ENCODE measurements at places on chromosomes 2 and 18. TPM values are rescaled to one million over a fixed set of nuclear protein-coding genes. Genes with fewer than 3 reads are reported as not detected.

Gene PSMA8
- 1.3 TPM for total RNA-seq

Gene B3GNT7
- total RNA-seq, result not detected

DNA sequence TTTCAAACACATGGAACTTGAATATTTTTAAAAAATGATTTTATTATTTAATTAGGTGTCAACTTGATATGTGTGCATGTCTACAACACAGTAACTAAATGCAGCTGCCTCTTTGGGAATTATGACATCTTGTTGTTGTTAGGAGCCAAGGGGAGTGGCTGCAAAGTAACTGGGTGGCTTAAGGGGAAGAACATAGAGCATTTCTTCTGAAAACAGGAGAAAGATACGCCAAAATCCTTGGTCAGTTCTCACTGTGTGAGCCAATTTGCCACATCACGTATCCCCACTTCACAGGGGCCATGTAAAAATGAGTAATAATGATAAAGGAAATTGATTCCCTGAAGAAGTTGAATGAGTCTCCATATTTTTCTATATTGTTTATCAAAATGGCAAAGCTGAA is 309.8 kb upstream of the COL3A1 start:
- no peak overlapping the region for H3K27ac ChIP-seq
- H3K4me3 ChIP-seq, result no peak overlapping the region
- H3K27me3 ChIP-seq, result no peaks in the 10 kb centered on the region
- DNase-seq, result no peak
- no peaks in the 10 kb centered on the region for H3K36me3 ChIP-seq

DNA sequence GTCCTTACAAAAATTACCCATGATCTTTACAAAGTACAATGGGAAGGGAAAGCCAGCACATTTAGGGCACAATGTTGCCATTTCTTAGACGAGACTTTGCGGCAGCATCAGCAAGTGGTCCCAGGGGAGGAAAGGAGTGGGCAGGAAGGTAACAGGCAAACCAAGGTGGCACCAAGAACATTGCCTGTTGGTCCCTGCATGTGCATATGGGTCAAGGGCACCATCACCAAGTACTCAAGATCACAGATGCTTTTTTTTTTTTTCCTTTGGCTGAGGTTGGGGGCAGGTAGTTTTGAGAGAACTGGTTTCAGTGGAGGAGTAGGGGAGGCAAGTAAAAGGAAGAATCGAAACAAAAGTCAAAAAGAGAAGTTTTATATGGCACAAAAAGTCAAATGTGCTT is 752 bp upstream of the CYTIP start:
- peak; percentile 68 for DNase-seq
- H3K4me1 ChIP-seq, result peaks cover 40% of the 10 kb centered on the region

GRCh38 chr18:57630754-57631595 is 9.3 kb upstream of the NARS1 start:
- H3K27me3 ChIP-seq, result no peaks in the 10 kb centered on the region
- H3K27ac ChIP-seq, result peak overlapping the region; percentile 97
- H3K4me3 ChIP-seq, result peak overlapping the region; percentile 97
- no peak for DNase-seq
- H3K4me1 ChIP-seq, result peaks cover 20% of the 10 kb centered on the region
